ENCODE measurements at places on chromosomes 1 and 21.

GRCh38 chr21:41970106-41970391 lies 16.2 kb upstream of the C2CD2 start:
- no peak for DNase-seq

- no peak for DNase-seq
These were observed 106.9 kb downstream of the KCND3 start for GRCh38 chr1:111882559-111882958.

- no peak for DNase-seq
These were observed 16.4 kb downstream of the RNF220 start for GRCh38 chr1:44421446-44421884.

GRCh38 chr1:167467126-167467710 lies 51.1 kb downstream of the CD247 start:
- DNase-seq = no peak

DNA sequence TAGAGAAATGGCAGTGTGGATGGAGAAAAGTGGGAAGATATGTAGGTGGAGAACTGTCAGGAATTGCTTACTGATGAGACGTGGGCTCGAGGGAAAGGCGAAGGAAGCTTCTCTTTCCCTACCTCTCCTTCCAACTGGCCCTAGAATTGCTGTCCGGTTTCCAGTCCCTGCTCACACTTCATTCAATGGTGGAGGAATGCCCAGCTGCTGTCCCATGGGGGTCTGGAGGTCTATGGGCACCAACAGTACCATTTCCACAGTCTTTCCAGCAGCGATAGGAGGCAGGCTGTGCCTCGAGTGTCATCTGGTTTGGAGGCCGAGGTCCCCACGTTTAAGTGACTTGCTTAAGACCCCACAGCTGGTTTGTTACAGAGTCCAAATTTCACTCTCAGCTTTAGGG lies 31.5 kb upstream of the CD1D start:
- DNase-seq = no peak

DNA sequence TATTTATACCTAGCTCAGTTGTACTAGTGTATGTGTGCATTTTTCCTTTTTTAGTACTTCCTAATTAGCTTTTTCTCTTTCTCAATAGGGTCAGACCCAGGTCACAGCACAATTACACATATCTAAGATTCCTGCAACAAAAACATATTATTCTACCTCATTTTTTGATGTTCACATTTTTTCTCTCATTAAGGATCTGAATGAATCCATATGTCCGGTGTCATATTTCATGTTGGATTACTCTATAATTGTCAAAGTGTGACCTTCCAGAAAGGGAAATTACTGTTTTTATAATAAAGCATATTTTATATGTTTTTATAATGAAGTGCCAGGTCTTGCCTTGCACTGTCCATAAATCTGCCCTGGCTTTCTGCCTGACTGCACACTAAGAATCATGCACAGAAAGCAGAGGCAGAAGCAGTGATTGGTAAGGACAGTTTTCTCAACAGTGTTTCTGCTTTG lies 143.7 kb downstream of the KCNT2 start:
- DNase-seq = no peak

- DNase-seq = no peak
These were observed 15.4 kb downstream of the FLVCR1 start for GRCh38 chr1:212873518-212873917.

DNA sequence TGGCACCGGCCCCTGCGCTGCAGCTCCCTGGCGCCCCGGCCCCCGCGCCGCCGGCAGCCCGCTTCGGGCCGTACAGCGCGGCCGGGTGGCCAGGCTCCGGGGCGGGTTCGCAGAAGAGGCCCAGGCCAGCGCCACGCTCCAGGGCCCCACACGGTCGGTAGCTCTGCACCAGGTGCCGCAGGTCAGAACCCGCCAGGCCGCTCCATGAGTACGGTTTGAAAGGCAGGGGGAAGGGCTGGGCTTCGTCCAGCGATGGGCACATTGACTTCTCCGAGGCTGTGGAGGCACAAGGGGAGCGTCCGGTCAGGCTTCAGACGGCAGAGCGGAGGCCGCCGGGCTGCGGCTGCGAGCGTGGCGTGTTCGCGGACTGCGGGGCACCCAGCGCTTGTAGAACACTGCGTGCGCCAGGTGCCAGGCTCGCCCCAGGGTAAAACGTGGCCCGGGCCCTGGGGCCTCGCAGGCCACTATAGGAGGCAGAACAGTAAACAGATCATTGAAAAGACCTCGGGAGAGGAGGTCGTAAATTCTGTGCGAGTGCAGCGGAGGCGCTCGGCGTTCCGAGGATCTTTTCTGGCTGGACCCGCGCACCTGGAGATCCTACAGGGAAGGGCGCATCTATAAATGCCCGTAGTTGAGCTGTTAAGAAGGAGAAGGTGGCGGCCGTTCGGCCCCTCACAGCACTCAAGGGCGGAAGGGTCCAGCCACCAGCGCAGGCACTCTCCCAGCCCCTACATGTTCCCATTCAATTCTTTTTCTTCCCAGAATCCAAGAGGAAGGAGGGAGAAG lies 5.7 kb downstream of the GFI1 start:
- DNase-seq = peak; percentile 28

GRCh38 chr21:41769933-41770332 lies 3.1 kb upstream of the RIPK4 start:
- DNase-seq = no peak

DNA sequence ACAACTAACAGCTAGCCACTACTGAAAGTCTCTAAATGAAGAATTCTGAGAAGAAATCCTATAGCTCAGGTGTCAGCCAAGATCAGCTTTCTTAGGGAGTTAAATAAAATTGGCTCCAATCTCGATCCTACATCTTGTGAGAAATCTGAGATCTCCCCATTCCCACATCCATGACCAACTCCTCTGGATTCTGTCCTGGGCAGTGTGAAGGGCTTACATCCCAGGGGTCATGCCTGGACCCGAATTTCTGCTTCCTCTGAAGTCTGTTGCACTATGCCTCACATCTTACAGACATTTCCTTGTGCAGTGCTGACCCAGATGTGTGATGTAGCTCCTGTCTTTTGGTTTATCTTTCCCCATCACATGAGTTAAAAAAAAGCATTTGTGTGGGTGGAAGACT lies 4.8 kb upstream of the TNN start:
- DNase-seq = no peak

- peak; percentile 6 for DNase-seq
These were observed 294.9 kb upstream of the DEPDC1 start for GRCh38 chr1:68791800-68792199.

DNA sequence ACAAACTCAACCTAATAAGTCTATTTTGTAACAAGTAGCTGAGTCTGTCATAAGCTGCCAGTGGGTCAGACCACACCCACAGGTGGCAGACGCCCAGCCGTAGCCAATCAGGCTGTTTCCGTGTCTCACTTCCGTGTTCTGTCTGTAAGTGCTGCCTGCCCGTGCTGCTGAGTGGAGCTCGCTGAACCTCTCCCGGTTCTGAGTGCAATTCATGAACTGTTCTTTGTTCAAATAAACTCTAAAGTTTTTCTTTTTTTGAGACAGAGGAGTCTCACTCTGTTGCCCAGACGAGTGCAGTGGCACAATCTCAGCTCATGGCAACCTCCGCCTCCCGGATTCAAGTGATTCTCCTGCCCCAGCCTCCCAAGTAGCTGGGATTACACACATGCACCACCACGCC lies 25.1 kb downstream of the POFUT2 start:
- no peak for DNase-seq

- no peak for DNase-seq
These were observed 263.1 kb downstream of the ST6GALNAC3 start for GRCh38 chr1:76337542-76338219.

- DNase-seq = no peak
These were observed 17.4 kb upstream of the SLC30A10 start for GRCh38 chr1:219945795-219946194.

- no peak for DNase-seq
These were observed 15.3 kb downstream of the PYCR2 start for GRCh38 chr1:225908773-225909172.

- DNase-seq = no peak
These were observed 56.2 kb upstream of the ENAH start for GRCh38 chr1:225709101-225709500.

DNA sequence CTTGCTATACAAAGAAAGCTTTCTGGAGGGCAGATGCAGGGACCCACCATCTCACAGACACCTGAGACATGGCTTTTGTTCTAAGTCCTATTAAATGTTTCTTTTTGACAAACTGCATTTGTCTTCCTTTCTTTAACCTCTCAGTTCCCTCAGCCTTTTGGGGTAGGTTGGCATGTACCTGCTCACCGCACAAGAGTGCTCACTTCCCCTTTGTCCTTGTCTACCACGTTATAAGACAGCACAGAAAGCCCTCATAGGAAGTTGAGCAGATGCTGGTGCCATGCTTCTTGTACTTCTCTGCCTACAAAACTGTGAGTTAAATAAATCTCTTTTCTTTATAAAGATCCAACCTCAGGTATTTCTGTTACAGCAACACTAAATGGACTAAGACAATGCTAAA lies 31.9 kb upstream of the RGS21 start:
- DNase-seq = no peak

DNA sequence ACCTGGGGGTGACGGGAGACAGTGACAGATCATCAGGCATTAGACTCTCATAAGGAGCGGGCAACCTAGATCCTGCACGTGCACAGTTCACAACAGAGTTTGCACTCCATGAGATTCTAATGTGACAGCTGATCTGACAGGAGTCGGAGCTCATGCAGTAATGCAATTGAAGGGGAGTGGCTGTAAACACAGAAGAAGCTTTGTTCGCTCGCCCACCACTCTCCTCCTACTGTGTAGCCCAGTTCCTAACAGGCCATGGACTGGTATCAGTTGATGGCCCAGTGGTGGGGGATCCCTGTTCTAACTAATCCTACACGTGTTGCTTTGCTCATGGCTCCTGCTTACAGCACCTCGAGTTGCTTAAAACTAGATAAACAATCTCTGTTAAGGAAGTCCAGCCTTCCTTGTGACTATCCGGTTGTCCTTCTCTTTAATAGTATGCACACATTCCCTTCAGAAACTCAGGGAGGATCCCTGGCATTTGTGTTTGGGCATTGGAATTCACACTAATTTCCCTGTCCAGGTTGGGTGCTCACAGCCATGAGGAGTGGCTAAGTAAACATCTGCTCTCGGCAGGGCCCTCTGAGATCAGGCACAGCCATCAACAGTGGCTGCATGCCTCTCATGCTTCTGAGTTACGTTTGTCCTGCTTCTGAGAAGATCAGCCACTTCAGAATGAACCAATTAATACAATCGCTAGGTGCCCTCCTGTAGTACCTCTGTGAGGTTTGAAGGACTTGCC lies 21.1 kb upstream of the F3 start:
- DNase-seq = no peak

- DNase-seq = peak; percentile 79
These were observed 2.6 kb upstream of the CREG1 start for GRCh38 chr1:167555971-167556714.

DNA sequence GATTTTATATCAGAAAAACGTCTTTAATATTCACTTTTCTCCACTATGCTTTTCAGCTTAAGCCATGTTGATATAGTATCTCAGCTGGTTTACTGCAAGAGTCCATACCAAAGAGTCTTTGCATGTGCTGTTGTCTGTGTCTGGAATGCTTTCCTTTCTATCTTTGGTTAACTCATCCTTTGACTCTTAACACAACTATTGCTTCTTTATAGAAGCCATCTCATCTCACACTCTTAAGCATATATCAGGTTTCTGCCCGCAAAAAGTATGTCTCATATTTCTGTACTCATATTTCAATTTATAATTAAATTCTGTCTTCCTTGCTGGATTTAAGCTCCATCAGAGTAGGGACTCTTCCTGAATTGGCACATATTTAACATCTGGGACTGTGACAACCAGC lies 220.9 kb upstream of the KCNK2 start:
- no peak for DNase-seq

DNA sequence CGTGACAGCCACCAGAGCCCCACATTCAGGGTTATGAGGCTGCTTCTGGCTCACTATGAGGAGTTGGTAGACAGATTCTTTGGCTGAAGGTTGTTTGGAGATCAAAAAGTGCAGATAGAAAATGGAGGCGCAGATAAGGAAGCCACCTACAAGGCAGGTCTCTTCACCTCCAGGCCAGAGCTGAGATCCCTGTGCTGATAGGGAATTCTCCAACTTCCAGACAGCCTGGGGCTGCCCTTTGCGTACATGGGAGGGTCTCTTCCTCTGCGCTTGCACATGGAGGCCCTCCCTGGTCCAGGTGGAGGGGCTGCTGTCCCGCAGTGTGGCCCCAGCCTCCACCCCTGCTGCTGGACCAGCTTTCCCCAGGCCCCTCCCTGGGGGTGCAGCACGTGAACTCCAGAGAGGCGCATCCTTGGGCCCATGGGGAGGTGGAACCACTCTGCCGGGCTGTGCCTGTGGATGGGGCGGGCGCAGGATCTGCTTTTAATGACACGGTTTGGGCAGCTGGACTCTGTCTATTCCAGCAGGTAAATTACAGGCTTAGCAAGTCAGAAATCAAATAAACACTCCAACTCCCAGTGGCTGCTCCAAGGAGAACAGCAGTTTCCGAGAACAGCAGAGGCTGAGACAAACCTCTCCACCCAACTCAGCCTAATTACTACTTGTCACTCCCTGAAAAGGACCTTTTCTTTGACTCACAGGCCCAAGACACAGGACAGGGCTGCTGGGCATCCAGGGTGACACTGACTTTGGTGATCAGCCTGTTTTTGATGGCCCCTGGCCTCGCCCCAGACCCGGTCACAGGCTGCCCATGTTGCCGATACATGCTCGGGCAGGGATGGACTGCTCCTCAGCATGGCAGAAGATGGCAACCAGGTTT lies 12.4 kb downstream of the OXCT2 start:
- no peak for DNase-seq

DNA sequence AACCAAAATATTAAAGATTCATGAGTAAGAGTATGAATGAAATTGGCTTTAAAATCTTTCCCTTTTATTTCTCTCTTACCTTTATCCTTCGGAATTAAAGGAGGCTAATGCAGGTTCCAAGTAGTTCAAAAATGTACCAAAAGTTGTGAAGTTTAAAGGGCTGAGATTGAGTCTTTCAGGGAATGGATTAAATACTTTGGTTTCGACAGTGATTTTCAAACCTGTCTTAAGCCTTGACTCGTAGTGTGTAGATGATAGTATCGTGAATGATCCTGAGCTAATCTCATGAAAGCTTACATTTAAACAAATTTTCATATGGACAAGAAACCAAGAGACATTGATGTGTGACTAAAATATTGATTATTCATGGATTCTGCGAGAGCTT lies 66.9 kb downstream of the DYRK1A start:
- no peak for DNase-seq

DNA sequence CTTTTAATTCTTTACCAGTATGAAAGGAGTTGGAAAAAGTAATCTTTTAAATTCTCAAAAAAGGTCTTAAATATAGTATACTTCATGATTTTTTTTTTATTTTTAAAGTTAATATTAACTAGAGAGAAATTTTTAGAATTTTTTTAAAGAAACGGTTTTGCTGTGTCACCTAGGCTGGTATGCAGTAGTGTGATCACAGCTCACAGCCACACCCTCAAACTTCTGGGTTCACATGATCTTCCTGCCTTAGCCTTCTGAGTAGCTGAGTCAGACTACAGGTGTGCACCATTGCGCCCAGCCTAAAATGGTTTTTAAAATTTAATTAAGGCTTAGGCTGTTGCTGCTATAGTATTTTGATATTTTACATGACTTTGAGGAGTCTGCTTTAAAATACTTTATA lies 52.4 kb downstream of the TLCD4 start:
- DNase-seq = no peak

Measured in endothelial cell (in vitro differentiated cells).